ENCODE measurements at places on chromosomes 1 and 21.

- DNase-seq: no peak
Observed at GRCh38 chr1:25820247-25821111, 725 bp downstream of the MTFR1L start.

DNA sequence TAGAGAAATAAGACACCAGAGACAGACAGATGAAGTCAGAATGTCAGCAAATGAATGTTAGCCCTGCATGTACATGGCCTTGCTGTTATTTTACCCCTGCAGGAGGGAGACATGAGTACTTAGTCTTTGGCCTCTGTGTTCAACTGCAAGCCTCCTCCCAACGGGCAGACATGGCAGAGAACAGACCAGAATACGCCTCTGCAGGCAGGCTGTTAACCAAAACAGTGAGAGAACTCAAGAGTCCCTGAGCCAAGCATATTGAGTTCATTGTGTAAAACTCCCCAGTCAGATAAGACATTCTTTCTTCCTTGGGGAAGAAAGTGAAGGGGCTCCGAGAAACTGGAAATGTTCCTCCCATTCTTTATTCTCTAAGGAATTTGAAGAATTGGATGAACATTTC is 150.9 kb downstream of the PHTF1 start:
- DNase-seq: no peak

DNA sequence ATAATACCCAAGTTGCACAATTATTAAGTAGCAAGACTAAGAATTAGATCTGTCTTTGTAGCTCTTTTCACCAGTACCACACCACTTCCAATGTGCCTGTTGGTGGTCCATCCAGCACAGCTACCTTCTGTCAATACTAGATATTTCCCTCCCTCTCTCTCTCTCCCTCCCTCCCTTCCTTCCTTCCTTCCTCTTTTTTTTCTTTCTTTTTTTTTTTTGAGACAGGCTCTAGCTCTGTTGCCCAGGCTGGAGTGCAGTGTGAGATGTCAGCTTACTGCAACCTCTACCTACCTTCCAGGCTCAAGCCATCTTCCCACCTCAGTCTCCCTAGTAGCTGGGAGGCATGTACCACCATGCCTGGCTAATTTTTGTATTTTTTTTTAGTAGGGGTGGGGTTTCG is 21.1 kb downstream of the KPNA6 start:
- no peak for DNase-seq

DNA sequence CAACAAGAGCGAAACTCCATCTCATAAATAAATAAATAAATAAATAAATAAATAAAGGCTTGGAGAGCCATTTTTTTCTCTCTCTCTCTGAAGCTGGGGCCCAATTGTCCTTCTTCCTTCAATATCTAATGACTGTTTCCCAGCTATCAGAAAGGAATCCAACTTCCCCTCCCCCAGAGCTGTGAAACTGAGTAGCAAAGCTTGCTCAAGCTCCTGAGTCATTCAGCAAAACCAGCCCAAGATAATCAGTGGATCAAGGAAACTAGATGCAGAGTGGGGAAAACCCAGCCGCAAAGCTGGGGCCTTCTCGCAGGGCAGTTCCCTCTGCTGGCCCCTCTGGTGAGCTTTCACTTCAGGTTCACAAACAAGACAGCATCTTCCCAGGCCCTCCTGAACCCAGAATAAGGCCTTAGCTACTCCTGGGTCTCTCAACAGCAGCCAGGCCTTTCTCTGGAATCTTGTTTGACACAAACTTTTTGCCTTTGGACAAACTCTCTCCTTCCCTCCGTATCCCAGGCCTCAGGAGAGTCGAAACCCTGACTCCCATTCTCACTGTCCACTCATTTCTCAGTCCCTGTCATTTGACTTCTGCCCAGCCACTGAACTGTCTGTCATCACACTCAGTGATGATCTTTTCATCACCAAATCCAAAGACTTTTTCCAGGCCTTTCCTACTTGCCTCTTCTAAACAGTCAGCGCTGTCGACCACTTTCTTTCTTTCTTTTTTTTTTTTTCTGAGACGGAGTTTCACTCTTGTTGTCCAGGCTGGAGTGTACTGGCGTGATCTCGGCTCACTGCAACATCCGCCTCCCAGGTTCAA is 18.0 kb upstream of the PTP4A2 start:
- DNase-seq: no peak

GRCh38 chr21:32520875-32521735 is 64.2 kb downstream of the TCP10L start:
- DNase-seq: no peak

DNA sequence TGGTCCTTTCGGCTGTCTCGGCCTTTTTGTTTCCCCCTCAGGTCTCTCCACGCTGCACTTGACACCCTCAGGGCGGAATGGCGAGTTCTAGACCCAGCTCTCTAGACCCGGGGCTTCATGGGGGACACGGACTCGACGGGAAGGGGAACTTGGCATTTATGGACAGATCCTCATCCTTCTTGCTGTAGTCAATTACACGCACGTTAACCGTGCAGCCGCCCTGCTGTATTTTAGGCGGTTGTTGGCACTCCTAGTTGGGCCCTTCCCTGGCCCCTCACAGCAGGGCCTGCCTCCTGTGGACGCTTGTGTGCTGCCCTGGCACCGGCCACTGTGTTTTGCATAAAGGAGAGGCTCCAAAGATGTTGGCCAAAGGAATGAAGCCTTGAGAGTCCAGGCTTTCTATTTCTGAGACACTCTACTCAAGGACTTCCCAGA is 558 bp upstream of the BTG3 start:
- no peak for DNase-seq

Data from NCI-H187 treated with DMSO at 0.1 percent for 48 hours (cell line).